Brain (organoid and tissue), 16 donors: ENCODE measurements at places on chromosomes 4 and X. TPM values are rescaled to one million over a fixed set of nuclear protein-coding genes. Genes with fewer than 3 reads are reported as not detected.

Gene SPANXB1
- not detected for polyA plus RNA-seq

Gene TRAM1L1
- polyA plus RNA-seq, result 1.6 TPM

Gene PPARGC1A
- 2.6 TPM for polyA plus RNA-seq

Gene LPAR4
- 0.12 TPM for polyA plus RNA-seq

Gene AWAT2
- polyA plus RNA-seq, result not detected

Gene ZNF732
- not detected for polyA plus RNA-seq
